NCI-H1694 treated with DMSO at 0.1 percent for 48 hours (cell line): ENCODE measurements at places on chromosomes 11 and 22.

DNA sequence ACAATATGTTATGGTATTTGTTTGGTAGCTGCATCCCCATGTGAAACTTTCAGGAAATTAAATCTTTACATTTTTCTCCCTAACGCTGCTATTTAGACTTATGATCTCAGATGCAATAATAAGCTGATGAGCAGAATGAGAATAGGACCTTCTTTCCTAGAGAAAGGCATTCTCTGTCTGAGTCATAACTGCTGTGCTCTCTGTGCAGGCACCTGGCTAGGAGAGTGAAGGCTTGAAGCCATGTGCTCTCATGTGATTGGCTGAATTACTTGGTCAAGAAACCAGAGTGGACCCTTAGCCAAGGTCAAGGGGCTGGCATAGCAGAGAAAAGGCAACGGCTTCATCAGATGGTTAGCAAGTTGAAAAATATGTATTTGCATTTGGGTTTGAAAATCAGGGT lies 185.0 kb downstream of the ADAMTS15 start:
- no peak for DNase-seq

GRCh38 chr22:38397189-38398085 lies 57.6 kb downstream of the KCNJ4 start:
- no peak for DNase-seq

DNA sequence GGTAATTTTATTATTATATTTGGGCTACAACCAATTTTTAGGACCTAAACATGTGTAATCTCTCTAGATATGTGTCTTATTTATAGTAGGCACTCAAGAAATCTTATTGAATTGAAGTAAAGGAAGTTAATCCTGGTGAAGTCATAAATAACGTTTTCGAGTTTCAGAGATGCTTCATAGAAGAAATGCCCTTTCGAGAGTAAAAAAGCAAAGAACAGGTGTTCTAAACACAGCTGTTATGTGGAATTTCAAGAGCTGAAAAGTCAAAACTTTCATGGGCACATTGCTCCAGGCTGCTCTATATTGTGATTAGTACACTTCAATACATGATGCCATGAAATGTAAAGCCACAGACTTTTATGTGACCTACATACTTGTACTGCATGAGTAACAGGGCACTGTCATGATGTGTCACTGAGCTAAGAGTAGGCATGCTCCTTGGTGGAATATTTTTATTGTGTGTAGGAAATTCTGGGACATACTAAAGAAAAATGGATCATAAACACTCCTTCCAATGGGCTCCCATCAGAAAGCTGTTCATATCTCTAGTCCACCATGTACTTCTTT lies 7.2 kb upstream of the ELMOD1 start:
- DNase-seq, result no peak

GRCh38 chr11:95584180-95584579 lies 205.4 kb downstream of the FAM76B start:
- no peak for DNase-seq

- no peak for DNase-seq
These were observed 433.2 kb downstream of the SOX6 start for GRCh38 chr11:15923183-15923582.
